Stimulated activated CD4-positive, alpha-beta T cell treated with anti-CD3 and anti-CD28 coated beads, Interleukin-4, amount 100 ng/mL, for 4 hours (primary cell): ENCODE measurements at places on chromosomes 2 and 18.

GRCh38 chr2:117775703-117776219 is 38.7 kb upstream of the DDX18 start:
- DNase-seq = no peak

GRCh38 chr2:21052044-21052443 is 8.2 kb upstream of the APOB start:
- no peak for DNase-seq

DNA sequence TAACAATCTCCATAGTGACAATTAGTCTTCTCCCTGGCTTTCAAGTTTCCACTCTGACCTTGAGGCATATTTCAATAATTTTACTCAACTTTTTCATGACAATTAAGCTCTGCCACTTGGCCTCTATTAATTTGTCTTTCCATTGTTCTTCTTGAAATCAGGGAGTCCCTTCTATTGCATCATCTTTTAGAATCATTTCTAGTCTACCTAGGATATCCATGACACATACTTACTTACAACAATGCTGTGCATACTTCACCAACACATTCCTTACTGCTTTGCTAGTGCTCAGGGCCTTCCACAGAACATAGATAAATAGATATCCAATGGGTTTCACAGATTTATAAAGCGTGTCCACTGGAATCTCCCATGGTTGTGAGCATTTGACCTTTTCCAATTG is 331.5 kb upstream of the LRP1B start:
- no peak for DNase-seq

DNA sequence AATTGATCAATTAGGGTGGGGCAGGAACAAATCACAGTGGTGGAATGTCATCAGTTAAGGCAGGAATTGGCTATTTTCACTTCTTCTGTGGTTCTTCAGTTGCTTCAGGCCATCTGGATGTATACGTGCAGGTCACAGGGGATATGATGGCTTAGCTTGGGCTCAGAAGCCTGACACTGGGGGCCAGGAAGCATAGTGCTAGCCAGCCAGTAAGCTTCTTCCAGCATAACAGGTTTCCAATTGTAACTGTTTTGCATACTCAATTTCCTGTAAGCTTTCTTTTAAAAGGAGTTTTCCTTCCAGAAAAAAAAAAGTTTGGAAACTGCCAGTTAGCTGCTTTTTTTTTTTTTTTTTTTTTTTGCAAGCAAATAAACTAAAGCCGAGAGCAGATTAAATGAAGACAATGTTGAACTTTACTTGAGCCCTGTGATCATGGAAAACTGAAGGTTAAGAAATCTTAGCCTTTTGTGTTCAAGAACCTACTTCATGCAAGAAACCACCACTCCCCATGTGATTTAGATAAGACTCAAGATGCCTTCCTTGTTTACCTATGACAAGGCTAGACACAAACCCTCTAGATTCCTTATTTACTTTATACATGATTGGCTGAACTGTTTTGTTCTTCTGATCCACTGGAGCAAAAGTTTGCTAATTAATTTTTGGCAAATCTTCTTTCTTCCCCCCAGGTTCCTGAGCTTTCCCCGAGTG is 126.9 kb upstream of the LINC00305 start:
- no peak for DNase-seq

DNA sequence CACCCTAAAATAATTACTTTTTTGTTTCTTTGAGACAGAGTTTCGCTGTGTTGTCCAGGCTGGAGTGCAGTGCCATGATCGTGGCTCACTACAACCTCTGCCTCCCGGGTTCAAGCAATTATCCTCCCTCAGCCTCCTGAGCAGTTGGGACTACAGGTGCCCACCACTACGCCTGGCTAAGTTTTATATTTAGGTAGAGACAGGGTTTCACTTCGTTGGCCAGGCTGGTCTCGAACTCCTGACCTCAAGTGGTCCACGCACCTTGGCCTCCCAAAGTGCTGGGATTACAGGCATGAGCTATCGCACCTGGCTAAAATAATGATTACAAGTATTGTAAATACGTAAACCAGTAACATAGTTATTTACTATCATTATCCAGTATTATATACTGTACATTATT is 257.4 kb upstream of the SP5 start:
- DNase-seq = no peak

GRCh38 chr2:238945433-238946150 is 97.7 kb downstream of the TWIST2 start:
- no peak for DNase-seq

- no peak for DNase-seq
These were observed 39.2 kb upstream of the TTN start for GRCh38 chr2:178846458-178846802.

GRCh38 chr2:60527762-60528161 is 25.7 kb downstream of the BCL11A start:
- DNase-seq = no peak
